ENCODE measurements at places on chromosomes 2 and 18.

- DNase-seq, result no peak
Observed at GRCh38 chr2:112708968-112709367, 11.9 kb upstream of the NT5DC4 start.

DNA sequence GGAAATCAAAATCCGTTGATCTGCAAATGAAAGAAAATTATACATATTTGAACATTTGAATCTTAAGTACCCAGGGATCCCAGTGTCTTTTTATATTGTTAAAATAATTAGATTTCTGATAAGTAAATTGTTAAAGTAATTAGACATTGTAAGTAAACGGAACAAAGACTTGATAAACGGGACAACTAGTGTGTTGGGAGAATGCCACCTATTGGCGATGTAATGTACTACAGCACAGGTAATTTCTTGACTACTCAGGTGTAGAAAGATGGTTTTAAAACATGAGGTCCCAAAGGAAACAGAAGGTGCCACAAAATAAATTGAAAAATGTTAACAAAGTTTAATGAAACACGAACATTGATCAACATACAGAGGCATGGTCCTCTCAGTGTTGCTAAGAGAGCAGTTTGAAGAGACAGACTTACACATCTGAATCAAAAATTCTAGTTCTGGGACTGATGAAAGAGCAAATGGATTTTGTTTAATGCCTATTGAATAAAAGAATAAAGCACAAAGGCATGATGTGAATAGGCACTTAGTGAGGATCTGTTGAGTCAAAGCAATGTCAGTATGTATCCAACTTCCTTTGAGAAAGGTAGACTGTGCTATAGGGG lies 103.4 kb upstream of the RASGRP3 start:
- no peak for DNase-seq

GRCh38 chr2:231347081-231347480 lies 48.4 kb upstream of the B3GNT7 start:
- no peak for DNase-seq

GRCh38 chr2:166239548-166239947 lies 111.7 kb upstream of the SCN1A start:
- DNase-seq, result no peak

GRCh38 chr2:131584380-131584779 lies 56.7 kb downstream of the CCDC74A start:
- no peak for DNase-seq

- DNase-seq, result no peak
Observed at GRCh38 chr18:8503248-8503647, 106.0 kb upstream of the RAB12 start.

- DNase-seq, result no peak
Observed at GRCh38 chr2:118800736-118801135, 46.7 kb downstream of the EN1 start.

DNA sequence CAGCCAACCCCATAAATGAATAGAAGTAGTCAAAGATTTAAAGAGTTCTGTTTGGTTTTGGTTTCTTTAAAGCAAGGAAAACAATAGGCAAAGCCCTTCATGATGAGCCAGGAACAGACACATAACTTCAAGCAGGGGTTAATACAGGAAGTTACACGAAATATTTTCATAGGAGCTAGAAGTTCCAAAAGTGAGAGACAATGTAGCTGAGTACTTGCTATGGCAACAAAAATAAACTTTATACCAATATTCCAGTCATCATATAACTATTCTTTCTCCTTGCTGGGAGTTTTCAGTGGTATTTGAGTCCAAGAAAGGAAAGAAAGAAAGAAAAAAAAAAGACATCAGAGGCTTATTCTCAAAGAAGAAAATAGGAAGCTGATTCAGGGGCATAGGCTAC lies 56.2 kb downstream of the COBLL1 start:
- DNase-seq, result no peak

GRCh38 chr2:5409898-5410381 lies 282.2 kb upstream of the SOX11 start:
- no peak for DNase-seq

DNA sequence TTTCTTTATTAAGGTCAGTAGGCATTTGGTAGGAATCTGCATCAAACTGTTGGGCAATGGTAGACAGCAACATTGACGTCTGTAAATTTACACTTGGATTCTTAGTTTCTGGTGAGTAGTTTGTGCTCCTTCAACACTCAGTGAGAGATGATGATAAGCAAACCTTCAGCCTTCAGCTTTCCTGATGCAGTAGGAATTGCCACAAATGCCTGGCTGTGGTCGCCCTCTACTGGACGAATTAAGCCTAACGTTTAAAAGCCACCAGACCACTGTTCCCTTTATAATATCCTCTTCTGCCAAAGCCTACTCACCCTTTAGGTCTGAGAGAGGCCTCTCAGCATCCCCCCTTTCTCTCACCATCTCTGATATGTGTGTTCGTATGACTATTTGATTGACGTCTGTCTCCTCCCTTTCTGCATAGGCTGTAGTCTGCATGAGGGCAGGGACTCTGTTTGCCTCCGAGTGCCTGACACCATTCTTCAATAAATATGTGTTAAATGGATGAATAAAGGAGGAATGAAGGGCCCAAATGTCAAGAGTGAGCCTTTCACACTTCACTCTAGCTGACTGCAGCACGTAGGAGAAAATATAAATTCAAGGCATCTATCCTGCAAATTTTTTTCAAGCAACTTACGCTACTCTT lies 47.0 kb upstream of the PLEKHM3 start:
- peak; percentile 67 for DNase-seq

DNA sequence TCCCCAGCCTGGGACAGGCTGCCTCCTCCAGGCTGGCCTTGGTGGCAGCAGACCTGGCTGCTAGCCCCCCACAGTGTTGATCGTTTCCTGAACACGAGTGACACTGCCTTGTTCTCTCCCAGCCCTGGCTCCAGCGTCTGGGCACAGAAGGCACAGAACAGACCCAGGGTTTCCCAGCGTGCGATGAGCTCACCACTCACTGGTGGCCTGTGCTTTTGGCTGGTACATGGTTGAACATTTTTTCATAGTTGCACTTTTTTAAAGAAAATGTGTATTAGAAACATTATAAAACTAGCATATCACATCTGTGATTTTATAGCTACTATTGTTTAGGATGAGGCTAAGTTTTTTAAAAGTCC lies 40.9 kb downstream of the SCTR start:
- DNase-seq, result no peak

DNA sequence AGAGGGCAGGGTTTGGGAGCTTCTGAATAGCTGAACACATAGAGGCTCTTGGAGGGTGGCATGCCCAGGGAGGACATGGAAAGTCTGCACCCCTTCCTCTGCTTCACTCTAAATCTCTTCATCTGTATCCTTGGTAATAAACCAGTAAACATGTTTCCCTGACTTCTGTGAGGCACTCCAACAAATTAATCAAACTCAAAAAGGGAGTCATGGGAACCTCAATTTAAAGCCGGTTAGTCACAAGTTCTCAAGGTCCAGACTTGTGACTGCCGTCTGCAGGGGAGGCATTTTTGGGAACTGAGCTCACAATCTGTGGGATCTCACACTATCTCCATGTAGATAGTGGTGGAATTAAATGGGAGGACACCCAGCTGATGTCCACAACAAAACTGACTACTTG lies 33.1 kb upstream of the STON1 start:
- DNase-seq, result no peak

DNA sequence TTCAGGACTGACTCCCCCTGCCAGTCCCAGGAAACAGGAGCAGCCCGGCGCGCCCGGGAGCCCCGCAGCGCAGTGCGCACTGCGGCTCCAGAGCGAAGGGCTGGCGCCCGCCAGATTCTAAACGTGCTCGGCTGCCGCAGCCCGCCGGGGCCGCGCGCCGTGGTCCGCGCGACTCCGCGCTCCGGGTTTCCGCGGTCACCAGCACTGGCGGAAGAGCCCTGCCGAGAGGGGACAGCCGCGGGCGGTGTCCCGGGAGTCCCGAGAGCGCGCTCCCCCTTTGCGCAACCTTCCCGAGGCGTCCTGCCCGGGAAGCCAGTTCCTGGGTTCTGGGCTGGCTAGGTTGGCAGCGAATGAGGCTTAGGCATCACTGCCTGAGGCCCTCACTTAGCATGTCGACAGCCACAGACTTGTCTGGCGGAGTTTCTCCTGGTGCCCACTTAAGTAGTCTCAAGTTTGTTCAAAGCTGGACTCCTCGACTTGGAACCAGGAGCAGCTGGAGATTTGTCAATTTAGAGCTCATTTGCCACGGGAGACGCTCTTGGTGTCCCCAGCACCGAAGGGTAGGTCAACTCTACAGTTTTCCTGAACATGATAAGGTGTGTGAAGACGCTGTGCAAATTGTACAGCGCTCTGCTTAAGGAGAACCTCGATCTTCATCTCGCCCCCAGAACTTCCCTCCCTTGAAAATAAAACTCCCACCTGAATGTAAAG lies 1.5 kb upstream of the VSNL1 start:
- DNase-seq, result no peak

GRCh38 chr2:96556441-96557330 lies 20.1 kb downstream of the ARID5A start:
- DNase-seq, result no peak

DNA sequence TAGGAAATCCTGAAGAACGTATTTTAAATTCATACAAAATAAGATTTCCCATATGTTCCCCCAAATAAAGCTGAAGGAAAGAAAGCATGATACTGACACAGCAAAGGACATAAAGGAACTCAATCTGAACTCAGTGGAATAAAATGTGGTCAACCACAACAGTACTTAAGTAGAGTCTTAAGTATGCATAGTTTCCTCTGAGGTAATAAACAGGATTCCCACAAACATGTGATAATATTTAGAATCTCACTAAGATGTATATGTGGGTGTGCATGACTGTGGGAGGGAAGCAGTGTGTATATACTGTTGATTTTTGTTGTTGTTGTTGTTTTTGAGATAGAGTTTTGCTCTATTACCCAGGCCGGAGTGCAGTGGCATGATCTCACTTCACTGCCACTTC lies 69.3 kb downstream of the NOL10 start:
- DNase-seq, result peak; percentile 29

DNA sequence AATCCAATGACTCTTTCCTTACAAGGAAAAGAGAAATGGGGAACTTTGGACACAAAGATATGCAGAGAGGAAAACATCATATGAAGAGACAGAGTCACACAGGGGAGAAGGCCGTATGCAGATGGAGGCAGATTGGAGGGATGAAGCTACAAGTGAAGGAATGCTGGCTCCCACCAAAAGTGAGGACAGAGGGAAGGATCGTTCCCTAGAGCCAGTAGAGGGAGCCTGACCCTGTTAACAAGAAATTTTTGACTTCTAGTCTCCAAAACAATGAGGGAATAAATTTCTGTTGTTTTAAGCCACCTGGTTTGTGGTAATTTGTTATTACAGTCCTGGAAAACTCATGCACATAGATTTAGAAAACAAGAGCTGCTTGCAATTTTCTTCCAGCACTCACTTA lies 169.3 kb downstream of the PMAIP1 start:
- no peak for DNase-seq
